ENCODE measurements at places on chromosomes 1 and 21.
A peak's percentile ranks its signal among the peaks of the same experiment; 100 is the strongest.

GRCh38 chr1:31299365-31299764 is 2.5 kb downstream of the ZCCHC17 start:
- DNase-seq: no peak

GRCh38 chr1:247883346-247883745 is 12.0 kb upstream of the OR2W3 start:
- DNase-seq: no peak

DNA sequence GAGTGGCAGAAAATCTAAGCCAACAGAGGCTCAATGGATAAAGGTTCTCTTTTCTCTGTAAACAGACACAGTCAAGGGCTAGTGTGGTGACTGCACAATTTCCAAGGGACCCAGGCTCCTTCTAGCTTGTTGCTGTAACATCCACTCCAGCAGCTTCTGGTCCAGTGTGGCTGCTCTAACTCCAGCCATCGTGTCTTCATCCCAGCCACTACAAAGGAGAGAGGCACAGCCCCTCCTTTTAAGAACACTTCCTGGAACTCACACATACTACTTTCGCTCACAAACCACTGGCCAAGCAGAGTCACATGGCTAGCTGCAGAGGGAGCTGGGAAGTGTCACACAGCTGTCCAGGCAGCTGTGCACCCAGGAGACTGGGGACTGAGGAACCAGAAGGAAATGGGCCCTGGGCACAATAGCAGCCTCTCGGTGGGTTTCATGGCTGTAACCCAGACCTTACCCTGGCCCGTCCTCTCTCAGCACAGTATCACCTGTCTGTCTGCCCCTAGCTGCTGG is 188.6 kb upstream of the VAMP3 start:
- no peak for DNase-seq

GRCh38 chr1:5847013-5847659 is 145.1 kb downstream of the NPHP4 start:
- no peak for DNase-seq

DNA sequence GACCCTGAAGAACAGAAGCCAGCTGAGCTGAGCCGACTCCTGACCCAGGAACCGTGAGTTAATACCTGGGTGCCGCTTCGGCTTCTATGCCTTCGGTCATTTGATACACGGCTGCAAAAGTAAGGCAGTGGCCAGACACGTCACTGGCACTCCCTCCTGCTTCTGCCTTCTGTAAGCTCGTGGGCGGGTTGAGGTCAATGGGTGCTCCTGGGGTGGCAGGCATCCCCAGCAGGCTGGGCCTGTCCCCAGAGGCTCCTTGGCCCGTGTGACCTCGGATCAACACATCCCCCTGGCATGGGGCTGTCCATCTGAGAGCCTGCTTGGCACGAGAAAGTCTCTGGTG is 35.7 kb upstream of the COL6A1 start:
- no peak for DNase-seq

GRCh38 chr1:47023268-47024140 is at the start of gene CYP4X1:
Gene CYP4X1 (plus strand): TSS chr1:47023669. CDS start chr1:47023818, 149 bp downstream.
- no peak for DNase-seq

DNA sequence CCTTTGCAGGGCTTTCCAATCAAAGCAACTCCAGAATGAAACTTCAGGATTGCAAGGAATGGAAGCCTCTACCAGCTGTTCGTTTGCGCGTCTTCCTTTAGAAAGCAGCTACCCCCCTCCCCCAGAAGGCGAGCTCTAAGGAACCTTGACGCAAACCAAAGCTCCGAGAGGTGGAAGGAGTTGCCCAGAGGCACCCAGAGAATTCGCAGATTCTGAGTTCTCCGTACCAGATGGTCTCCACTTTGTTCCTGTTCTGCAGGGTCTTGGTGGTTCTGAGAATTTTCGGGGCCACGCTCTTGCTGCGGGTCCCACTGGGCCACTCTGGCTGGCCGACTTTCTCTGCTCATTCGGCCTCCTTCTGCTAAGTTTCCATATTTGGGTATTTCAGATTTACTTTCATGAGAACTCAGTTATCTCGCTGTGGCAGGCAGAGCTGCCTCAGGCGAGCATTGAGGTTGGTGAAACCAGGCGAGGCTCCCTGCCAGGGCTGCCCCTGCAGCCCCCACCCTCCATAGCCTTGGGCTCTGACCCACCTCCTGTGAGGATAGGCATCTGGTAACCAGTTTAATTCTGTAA is 801 bp downstream of the TRAF5 start:
- DNase-seq: peak; percentile 29

DNA sequence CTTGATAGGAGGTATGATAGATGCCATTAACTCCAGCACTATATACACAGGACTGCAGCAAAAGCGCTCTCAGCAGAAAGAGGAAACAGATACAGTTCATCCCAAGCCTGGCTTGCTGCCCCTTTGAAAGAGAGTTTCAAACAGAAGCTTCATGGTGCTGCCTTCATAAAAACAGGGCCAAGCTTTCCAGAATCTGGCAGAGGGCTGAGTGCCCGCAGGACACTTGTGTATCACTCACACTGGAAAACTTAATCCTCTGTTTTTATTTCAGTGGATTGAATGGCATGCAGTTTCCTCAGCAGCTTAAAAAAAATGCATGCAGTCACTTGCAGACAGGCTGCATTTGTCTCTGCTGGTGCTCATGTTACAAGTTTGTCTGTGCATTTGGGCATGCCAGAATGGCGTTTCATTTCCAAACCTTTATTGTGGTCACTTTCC is 40.4 kb downstream of the KCNJ15 start:
- DNase-seq: no peak

- no peak for DNase-seq
These were observed 67.9 kb downstream of the MDM4 start for GRCh38 chr1:204583909-204584632.

GRCh38 chr1:37634244-37634991 is at the start of gene RSPO1:
Gene RSPO1 (minus strand): TSS chr1:37634892. CDS start chr1:37629661, 5,231 bp downstream.
- no peak for DNase-seq

GRCh38 chr21:41418393-41418792 is 7.6 kb upstream of the MX1 start:
- no peak for DNase-seq

- DNase-seq: no peak
These were observed 294.5 kb downstream of the RRAGC start for GRCh38 chr1:38565020-38565491.

DNA sequence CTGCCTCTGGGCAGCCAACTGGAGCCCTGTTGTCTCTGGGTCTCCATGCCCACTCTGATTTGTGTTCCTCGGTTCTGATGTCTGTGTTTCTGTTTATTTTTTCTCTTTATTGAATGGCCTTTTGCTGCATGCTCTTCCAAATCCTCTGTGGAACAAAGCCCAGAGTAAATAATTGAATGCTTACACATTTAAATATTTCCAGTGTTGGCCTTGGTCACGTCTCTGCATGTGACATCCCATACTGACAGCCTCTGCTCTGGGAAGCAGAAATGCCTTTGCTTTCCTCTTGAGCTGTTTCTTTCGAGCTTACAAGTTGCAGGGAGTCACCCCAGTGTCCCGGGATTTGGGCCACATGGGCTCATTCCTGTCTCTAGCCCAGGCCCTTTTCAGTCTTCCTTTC is 267.9 kb downstream of the PTPRU start:
- no peak for DNase-seq

- DNase-seq: no peak
These were observed 14.8 kb downstream of the PI4KB start for GRCh38 chr1:151312411-151312810.

DNA sequence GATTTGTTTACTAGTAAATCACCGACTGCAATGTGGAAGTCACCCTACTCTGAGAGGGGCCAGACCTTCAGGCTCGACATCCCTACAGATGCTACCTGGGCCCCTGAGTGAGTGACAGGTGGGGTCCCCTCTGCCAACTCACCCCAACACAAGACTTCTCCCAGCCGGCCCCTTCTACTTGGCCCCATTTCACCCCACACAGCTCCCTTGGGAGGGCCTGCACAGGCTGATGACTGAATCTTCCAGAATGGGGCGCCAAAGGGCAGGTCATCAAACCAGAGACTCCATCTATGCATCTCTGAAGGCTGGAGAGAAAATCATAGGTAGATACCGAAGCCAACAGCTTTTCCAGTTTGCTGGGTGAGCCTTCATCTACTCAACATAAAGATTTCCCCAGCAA is 9.4 kb upstream of the S100A8 start:
- DNase-seq: no peak

- no peak for DNase-seq
These were observed 633.7 kb upstream of the USP24 start for GRCh38 chr1:55848906-55849305.

DNA sequence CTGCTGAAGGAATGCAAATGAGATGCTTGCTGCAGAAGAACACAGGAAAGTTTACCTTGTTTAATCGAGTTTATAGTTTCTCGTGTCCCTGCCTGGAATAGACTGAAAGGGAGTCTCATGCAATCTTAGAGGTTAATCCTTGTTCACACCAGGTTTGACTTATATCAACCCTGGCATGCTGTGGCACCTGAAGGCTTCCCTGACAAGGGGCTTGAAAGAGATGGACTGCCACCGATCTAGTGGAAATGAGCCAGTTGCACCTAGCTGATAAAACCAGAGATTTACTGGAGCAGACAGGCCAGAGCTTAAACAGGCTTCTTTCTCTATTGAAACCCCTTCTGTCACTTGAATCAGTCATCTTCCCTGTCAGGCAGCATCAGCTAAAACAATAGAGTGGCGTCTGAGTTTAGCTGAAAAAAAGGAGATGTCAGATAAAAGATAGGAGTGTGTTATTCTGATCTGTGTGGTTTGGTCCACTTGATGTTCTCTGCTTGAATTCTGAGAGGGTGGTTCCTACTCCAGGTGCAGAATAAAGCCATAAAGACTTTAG is 349.7 kb downstream of the RWDD3 start:
- DNase-seq: no peak

DNA sequence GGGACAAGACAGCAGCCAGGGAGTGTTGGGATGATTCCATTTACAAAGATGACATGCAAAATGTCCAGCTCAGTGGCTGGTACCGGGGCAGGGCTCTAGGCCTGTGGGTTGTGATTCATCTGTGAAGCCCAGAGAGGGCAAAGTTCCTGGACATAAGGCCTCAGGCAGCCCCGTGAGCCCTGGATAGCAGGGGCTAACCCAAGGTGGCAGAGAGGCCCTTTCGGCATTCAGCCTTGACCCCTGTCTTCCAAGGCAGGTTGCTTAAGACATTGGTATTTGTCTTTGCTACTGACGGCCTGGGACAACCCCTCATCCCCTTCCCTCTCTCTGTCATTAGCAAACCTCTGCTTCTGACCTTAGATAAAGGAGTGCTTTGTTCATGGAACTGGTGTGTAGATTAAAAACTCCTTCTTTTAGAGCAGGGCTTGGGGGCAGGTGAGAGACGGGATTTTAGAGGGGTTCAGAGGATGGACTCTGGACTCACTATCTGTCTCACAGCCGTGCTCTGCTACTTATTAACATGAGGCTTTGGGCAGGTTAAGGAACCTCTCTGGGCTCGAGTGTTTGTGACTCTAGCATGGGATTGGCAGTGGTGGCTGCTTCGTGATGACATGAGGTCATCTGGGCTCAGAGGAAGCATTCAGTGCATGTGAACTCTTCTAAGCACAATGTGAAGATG is 36.3 kb downstream of the TMEM51 start:
- no peak for DNase-seq

DNA sequence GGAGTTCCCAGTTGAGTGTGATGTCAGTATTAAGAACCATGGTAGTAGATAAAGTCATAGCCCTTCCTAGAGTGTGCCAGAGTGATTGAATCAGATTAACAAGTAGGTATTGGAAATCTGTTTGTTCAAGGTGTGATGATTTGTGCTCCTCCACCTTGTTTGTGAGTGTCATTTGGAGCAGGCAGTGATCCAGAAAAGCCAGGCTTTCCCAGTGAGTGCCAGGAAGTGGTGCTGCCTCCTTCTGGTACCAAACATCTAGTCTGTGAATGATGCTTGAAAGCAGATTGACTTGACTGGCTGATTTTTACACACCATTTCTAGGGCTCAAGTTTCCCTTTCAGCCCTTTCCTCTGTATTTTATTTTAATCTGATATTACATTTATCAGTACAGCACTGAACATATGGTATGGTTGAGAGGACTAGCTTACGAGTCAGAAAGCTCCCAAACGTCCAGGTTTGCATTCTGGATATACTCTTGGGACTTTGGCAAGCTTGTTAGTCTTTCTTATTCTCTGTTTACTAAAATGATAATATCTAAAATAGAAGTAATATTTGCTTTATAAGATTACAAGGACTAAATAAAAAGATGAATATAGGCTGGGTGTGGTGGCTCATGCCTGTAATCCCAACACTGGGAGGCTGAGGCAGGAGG is 100.7 kb downstream of the PATJ start:
- no peak for DNase-seq

DNA sequence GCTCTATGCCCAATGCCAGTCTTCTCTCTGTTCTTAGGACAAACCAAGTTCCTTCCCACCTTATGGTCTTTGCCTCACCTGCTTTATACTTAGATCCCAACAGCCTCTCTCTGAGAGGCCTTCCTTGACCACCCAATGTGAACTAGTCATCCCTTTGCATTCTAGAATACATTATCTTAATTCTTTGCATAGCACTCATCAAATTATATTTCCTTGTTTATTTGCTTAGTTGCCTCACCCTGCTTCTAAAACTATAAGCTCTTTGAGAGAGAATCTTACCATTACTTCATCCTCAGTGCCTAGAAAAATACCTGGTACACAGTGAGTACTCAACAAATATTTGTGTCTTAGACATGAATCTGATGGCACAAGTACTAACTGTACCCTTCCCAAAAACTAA is 8.0 kb downstream of the PIGP start:
- DNase-seq: no peak

DNA sequence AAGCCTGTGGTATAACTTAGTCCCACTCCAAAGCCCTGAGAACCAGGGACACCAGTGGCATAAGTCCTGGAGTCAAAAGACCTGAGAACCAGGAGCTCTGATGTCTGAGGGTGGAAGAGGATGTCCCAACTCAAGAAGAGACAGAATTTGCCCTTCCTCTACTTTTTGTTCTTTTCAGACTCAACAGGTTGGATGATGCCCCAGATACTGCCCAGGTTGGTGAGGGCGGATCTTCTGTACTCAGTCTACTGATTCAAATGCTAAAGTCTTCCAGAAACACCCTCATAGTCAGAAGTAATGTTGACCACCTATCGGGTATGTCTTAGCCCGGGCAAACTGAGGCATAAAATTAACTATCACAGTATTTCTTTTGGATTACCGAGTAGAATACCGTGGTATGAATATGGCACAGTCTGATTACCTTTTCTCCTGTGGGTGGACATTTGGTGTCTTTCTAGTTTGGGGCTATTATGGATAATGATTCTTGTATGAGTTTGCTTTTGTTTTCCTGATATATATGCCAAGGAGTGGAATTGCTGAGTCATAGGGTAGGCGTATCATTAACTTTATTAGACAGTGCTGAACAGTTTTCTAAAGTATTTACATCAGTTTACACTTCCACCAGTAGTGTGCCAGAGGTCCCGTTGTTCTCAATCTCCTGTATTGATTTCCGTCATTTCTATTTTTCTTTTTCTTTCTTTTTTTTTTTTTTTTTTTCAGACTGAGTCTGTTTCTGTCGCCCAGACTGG is 3.2 kb upstream of the CHAF1B start:
- no peak for DNase-seq

DNA sequence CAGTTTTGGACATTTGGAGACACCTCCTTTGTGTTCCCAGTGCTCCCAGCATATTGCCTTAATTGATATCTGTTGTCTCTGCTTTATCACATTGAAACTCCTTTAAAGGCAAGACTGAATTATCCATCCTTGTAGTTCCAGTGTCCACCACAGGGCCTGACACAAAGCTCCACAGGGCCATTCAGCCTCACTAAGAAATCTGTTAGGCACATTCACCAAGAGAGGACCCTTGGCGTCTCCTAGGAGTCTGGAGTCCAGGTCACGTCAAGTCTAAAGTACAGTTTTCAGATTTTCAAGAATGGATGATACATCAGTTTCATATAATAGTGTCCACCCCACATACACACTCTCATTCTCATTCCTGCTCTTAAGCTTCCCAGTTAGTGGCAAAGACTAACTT is 4.8 kb downstream of the ACP6 start:
- no peak for DNase-seq
